ENCODE measurements at places on chromosomes 5 and 9. TPM values are rescaled to one million over a fixed set of nuclear protein-coding genes. Genes with fewer than 3 reads are reported as not detected.

The CDX1 gene
- total RNA-seq: not detected

The CYSRT1 gene
- total RNA-seq: not detected

The SLCO6A1 gene
- not detected for total RNA-seq

The SLC22A4 gene
- total RNA-seq: 0.57 TPM

The NR6A1 gene
- 1.2 TPM for total RNA-seq

The LCN2 gene
- total RNA-seq: not detected

The NDST1 gene
- total RNA-seq: 60.4 TPM

The STXBP1 gene
- total RNA-seq: 51.5 TPM

The RXRA gene
- 91.1 TPM for total RNA-seq

The HCN1 gene
- not detected for total RNA-seq

The TMEM215 gene
- not detected for total RNA-seq

The ARL15 gene
- 23.7 TPM for total RNA-seq

The ATP6V1G1 gene
- total RNA-seq: 58.0 TPM

The RNF183 gene
- total RNA-seq: not detected

The MCC gene
- total RNA-seq: 31.9 TPM

The TRPM3 gene
- not detected for total RNA-seq

The TXNDC8 gene
- total RNA-seq: not detected

The OBP2B gene
- total RNA-seq: not detected

Data from Right ventricle myocardium inferior (tissue), 1 donor.